Fibroblast of skin of right quadriceps (primary cell): ENCODE measurements at places on chromosomes 1 and 21.

GRCh38 chr1:34843392-34844251 is 15.9 kb downstream of the SMIM12 start:
- DNase-seq = no peak

DNA sequence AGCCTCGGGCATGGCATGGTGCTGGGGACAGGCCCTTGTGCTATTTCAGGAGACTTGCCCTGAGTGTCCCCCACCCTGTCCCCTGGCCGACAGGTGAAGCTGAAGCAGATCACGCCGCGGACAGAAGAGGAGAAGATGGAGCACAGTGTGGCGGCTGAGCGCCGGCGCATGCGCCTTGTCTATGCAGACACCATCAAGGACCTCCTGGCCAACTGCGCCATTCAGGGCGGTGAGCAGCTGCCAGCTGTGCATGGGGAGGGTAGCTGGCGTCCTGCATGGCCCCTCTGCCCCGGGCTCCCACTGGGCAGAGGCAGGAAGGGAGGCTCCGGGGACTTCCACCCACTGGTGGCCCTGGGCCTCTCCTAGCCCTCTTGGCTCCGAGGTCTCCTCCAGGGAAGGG is 28.9 kb downstream of the FAM151A start:
- DNase-seq = no peak

DNA sequence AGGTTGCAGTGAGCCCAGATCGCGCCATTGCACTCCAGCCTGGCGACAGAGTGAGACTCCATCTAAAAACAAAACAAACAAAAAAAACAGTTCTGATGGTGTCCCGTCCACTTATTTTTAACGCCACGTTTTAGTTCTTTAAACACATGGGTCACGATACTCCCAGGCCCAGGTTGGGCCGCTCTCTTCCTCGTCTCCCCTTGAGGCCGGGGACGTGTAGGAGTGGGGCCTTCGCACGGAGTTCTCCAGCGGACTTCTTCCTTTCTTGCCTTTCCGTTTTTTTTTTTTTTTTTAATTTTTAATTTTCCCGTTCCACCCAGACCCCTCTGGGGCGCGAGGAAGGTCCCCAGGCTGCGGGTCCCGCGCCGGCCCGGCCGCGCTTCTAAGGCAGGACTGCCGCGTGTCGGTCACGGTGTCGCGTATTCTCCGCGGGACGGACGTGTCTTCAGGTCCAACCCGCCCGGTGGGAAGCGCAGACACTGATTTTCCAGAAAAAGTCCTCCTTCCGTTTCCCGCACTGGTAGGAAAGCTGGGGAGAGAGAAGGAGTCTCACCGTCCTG is 47.5 kb upstream of the SLC19A1 start:
- DNase-seq = no peak

DNA sequence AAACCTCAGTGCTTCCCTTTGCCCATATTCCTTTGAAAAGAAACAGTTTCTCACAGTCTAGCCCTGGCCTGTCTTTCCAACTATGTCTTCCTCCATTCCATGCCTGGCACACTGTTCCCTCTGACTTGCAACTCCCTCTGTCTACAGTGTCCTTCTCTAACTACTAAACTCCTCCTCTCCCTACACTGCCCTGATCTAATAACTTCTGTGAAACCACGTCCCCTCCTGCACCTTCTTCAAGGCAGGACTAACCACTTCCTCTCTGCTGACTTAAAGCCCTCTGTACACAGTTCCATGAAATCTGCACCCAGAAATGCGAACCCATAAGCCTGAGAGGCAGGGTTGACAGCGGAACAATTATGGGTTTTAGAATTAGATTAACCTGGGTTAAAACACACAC is 62.2 kb upstream of the ATP1B1 start:
- DNase-seq = no peak

DNA sequence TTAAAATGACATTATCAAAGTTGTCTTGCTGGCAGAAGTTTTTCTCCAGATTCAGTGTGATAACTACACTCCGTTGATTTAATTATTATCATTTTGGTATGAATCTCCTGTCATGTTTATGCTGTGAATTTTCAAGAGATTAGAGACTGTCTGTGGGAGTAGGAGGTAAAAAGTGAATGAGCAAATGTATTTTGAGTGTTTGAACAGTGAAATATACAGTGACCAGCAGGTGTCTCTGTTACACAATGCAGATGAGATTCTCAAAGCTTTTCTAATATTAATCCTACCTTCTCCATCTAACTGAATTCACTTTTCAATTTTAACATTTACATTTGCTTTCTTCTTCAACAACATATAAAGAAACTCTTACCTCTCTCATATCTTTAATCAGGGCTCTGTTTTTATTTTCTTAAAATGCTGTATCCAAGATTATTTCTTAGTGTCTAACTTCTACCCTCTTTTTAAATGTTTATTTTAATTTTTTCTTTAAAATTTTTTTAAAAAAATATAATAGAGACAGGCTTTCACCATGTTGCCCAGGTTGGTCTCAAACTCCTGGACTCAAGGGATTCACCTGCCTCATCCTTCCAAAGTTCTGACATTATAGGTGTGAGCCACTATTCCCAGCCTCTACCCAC is 20.9 kb upstream of the HSPA13 start:
- peak; percentile 21 for DNase-seq

DNA sequence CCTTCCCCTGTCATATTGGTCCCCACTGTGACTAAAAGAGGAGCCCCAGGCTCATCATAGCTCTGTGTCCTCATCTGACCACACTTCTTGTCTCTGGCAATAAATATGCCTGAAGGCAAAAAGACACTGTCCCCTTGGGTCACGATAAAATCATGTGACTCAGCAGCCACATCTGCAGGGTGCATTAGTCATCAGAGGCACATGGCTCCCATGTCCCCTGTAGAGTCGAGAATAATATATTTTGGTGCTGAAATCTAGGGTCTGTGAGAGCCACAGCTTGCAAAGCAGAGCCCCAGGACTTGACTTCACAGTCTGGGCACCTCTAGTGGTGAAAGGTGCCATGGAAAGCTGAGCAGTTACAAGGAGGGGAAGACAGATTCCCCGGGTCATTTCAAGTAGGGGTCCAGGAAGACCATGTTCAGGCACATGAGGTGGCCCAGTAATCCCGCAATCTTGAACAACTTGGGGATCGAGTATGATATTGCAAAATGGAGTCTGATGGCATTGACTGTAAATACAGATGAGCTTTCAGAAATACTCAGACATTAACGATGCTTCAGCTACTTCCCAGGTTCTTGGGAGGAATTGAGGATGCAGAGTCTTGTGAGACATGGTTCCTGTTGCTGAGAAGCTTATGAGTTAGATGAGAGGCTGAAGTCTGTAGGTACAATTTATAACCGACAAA is 68.6 kb downstream of the SLC35F3 start:
- DNase-seq = peak; percentile 3

GRCh38 chr1:43152866-43153265 is 19.2 kb downstream of the EBNA1BP2 start:
- no peak for DNase-seq

- peak; percentile 7 for DNase-seq
These were observed 120.0 kb upstream of the RRP15 start for GRCh38 chr1:218164930-218165700.

DNA sequence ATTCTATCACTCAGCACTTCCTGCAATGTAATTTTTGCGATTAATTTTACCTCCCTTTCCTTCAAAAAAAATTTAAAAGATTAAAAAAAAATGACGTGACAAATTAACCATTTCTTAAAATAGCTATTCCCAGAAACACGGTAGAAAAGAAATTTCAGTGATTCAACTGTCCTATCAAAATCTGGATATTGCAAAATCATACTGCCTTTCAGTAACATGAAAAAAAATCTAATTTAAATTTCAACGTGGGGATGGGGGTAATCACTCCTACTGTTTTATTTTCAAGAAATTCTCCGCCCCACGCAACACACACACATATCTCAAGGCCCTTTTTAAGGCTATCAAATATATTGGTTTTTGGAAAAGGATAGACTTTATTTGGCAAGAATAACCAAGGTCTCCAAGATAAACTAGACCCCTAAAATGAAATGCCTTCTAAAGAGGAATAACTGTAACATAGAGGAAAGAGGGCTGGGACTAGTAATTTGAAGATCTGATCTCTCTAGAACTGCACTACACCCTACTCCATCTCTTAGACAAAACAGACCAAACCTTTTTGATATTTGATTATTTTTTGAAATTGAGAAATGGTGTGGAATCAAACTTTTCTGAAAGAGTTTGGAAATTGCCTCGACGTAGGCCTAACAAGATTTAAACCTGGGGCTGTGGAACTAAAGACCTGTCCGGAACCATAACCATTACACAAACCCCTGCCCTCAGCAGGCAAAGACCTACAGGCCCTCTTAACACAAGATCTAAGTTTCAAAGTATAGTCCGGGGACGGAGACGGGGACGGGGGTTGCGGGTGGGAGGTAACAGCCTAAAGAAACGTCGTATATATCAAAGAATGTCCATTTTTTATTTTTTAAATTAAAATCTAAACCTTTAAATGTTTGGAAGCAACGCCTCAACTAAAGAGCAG is 941 bp downstream of the ARNT start:
- DNase-seq = no peak

DNA sequence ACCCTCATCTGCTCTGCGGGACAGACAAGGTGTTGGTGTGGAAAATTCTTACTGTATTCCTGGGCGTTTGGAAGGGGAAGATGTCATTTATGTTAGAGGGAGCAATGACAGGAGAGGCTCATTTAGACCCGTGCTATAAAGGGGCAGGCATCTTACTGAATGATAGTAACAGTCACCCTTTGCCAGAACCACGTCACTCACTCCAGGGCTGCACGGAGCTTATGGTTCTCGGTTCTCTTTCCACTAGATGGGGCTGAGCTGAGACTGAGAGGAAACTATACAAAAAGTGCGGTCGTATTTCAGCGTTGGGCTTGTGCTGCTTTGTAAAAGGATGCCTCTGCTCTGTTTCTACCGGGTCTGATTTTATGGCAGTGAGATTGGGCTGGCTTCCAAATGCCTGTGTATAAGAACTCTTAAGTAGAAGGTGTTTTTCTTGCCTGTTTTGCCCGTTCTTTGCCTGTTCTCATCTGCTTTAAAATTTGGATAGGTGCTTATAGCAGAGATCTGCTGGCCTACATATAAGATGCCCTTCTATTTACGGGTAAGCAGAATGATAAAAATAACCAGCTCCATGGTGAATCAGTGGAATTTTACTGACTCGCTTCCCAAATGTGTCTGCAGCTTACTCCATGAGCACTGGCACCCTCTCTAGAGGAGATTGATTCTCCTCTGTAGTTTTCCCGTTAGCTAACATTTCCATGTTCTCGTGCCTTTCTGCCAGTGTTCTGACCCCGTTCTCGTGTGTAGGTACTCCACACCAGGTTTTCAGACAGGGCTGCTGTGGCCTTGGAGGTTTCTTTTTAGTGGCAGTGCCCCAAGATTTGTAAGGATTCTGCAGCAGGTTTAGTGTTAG is 55.9 kb downstream of the MRPS6 start:
- peak; percentile 92 for DNase-seq

DNA sequence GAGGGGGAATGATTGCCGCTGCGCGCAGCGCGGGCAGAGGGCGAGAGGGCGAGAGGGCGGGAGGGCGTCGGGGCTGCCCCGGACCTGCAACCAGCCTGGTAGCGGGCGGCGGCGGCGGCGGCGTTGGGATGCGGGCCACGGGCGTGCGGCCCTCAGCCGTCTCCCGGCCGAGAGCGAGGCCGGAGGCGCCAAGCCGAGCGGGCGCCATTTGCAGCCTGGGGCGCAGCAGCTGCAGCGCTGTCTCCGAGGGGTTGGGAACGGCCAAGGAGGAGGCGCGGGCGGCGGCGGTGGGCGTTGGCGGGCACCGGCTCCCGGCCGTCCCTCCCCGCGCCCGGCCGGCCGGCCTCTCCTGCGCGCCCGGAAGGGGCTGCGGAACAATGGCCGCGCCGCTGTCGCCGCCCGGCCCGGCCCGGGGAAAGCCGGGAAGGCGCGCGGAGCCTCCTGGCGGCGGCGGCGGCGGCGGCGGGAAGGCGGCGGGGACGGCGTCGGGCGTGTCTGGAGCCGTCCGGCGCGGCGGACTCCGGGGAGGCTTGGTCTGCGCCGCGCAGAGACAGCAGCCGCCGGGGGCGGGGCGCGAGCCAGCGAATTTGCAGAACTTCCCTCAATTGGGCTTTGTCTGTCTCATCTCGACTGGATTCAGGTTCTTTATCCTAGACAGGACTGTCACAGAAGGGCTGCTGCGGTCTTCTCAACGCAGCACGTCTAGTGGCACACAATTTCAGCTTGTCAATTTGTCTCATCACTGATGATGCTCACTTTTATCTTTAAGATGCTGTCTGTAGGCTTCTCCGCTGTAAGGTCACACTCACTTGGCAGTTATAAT is 35.7 kb downstream of the ZBTB8B start:
- peak; percentile 69 for DNase-seq

DNA sequence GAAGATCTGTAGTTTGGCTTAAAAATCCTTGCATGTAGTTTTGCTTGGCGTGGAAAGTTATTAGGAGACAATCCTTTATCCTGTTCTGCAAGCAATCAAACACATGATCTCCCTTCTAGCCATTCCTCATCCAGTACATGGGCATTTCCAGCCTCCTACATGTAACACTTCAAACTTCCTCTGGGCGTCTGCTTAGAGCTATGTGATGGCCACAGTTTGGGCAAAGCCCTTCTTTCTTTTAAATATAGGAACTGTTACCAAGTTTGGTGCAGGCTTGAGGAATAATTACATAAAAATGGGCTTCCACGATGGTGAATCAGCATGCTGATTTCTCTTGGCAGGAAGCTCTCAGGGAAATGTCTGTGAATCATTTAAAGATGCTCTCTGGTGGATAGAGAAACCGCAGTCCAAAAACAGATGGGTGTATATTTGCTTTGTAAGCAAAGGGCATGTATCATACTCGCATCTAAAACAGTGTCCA is 176.9 kb upstream of the FMN2 start:
- DNase-seq = peak; percentile 96

DNA sequence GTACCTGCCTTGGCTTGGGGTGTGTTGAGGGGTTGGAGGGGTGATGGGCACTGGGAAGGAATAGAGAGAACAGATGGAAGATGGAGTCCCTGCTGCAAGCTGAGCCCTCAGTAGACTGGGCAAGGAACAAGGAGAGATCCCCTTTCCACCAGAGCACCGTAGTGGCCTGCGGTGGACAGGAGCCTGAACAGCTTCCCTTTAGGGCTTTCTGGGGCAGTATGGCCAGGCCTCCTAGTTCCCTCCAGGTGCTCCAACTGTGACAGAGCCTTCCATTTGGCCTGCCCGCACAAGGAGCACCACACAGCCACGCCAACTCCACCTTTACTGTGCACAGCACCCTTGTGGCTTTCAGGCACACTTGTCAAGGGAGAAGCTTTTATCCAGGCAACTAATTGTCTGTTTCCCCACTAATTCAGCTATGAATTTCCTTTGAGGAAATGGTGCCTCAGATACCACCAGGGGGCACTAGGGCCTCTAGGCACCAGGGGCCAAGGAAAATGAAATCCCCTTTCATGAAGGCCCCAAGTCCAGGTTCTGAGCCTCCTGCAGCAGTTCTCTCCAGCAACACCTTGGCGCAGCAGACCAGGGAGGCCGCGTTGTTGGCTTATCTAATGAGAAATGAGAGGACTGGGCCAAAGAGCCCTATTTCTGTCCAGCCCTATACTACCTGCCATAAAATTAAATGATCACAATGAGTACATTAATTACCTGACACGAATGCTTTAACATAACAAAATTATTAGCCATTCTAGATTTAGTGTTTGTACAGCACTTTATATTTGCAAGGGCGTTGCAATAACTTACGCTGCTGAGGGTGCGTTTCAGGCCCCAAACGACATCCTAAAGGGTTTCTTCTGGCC is 23.1 kb upstream of the ERI3 start:
- peak; percentile 41 for DNase-seq
